Bladder microvascular endothelial cell (primary cell): ENCODE measurements at places on chromosomes 5 and 9. TPM values are rescaled to one million over a fixed set of nuclear protein-coding genes. Genes with fewer than 3 reads are reported as not detected.

SLC25A2 gene
- 0.16 and 0.44 TPM in 2 replicates for total RNA-seq

CTXN3 gene
- total RNA-seq: not detected in 2 replicates

IFNB1 gene
- total RNA-seq: not detected in 2 replicates

LCNL1 gene
- 0.06 TPM in 1 of 2 replicates, not detected in the other for total RNA-seq

SLC36A3 gene
- total RNA-seq: not detected in 2 replicates

LECT2 gene
- not detected in 2 replicates for total RNA-seq

TAF11L7 gene
- total RNA-seq: not detected in 2 replicates

CLTB gene
- 88.4 and 171 TPM in 2 replicates for total RNA-seq

PTTG1 gene
- 55.1 and 100 TPM in 2 replicates for total RNA-seq

IL7R gene
- 0.97 and 1.9 TPM in 2 replicates for total RNA-seq

GZMA gene
- total RNA-seq: 0.13 TPM in 1 of 2 replicates, not detected in the other

NR2F1-AS1 gene
- total RNA-seq: 3.7 and 35.6 TPM in 2 replicates

PAPPA gene
- total RNA-seq: 0.32 and 2.1 TPM in 2 replicates

TAF11L5 gene
- total RNA-seq: not detected in 2 replicates

PPP3R2 gene
- total RNA-seq: not detected in 2 replicates

NAIP gene
- total RNA-seq: 1.8 and 5.4 TPM in 2 replicates

PCDHA6 gene
- 0.13 and 0.16 TPM in 2 replicates for total RNA-seq

LAMC3 gene
- total RNA-seq: under 0.01 and 0.50 TPM in 2 replicates

TIMD4 gene
- total RNA-seq: not detected in 2 replicates

KIF24 gene
- 2.2 and 2.3 TPM in 2 replicates for total RNA-seq

RUSC2 gene
- total RNA-seq: 12.6 and 27.9 TPM in 2 replicates

STPG3 gene
- not detected in 2 replicates for total RNA-seq

FAM200C gene
- total RNA-seq: 2.1 and 4.4 TPM in 2 replicates

OSMR gene
- total RNA-seq: 9.7 and 21.2 TPM in 2 replicates

MARCHF3 gene
- 41.4 and 133 TPM in 2 replicates for total RNA-seq

ORM2 gene
- not detected in 2 replicates for total RNA-seq

GBGT1 gene
- total RNA-seq: 0.32 and 40.5 TPM in 2 replicates

STOML2 gene
- total RNA-seq: 116 and 143 TPM in 2 replicates

TSSK1B gene
- total RNA-seq: not detected in 2 replicates

KCNN2 gene
- 2.4 and 6.3 TPM in 2 replicates for total RNA-seq

WASHC1 gene
- 4.9 and 6.9 TPM in 2 replicates for total RNA-seq

CCDC192 gene
- not detected in 2 replicates for total RNA-seq

CNTNAP3B gene
- total RNA-seq: 43.2 and 361 TPM in 2 replicates

ARL14EPL gene
- total RNA-seq: not detected in 2 replicates

INSYN2B gene
- total RNA-seq: 0.81 and 9.8 TPM in 2 replicates

AUH gene
- total RNA-seq: 10.4 and 12.1 TPM in 2 replicates

MRPS2 gene
- total RNA-seq: 10.8 and 15.1 TPM in 2 replicates

PFN3 gene
- total RNA-seq: not detected in 2 replicates

FOXD4L4 gene
- 0.38 TPM in 1 of 2 replicates, not detected in the other for total RNA-seq

RGP1 gene
- total RNA-seq: 8.6 and 12.1 TPM in 2 replicates

SGTB gene
- total RNA-seq: 7.8 and 9.8 TPM in 2 replicates

PDE6A gene
- total RNA-seq: 0.06 TPM in 1 of 2 replicates, not detected in the other

ZFP2 gene
- total RNA-seq: 0.65 and 1.2 TPM in 2 replicates

BRD9 gene
- 40.6 and 59.5 TPM in 2 replicates for total RNA-seq

INSL4 gene
- total RNA-seq: not detected in 2 replicates

LHX6 gene
- 14.1 and 20.4 TPM in 2 replicates for total RNA-seq

LCN6 gene
- not detected in 2 replicates for total RNA-seq

SLC4A9 gene
- under 0.01 and 0.19 TPM in 2 replicates for total RNA-seq

SGCD gene
- total RNA-seq: under 0.01 and 0.38 TPM in 2 replicates
